ENCODE measurements at places on chromosomes 13 and 19.

DNA sequence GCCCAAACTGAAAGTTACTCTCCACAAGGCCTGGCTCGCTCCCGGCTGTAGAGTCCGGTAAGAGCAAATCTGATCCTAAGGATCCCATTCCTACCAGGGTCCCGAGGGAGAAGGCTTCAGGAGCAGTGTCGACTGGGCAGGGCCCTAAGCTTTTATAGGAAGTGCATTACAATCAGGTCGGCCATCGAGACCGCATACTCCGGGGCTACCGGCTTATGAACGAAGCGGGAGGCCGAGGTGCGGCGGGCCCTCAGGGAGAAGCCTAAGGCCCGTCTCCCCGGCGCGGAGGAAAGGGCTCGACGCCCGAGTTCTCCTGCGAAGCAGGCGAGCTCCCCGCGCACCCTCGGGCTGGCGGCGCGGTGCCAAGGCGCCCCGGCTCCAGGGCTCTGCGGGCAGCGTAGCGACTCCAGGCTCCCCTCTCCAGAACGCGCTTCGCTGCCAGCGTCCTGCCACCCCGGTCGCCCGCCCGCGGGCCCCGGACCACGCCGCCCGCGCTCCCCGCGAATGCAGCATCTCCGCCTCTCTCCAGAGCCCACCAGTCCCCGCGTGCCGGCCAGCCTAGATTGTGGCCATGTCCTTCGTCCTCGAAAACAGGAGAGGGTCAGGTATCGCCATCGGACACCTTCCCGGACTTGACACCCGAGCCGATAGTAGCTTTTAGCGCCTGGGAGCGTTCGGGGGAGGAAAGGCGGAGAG lies 1.4 kb downstream of the EFNB2 start:
- no peak for DNase-seq

DNA sequence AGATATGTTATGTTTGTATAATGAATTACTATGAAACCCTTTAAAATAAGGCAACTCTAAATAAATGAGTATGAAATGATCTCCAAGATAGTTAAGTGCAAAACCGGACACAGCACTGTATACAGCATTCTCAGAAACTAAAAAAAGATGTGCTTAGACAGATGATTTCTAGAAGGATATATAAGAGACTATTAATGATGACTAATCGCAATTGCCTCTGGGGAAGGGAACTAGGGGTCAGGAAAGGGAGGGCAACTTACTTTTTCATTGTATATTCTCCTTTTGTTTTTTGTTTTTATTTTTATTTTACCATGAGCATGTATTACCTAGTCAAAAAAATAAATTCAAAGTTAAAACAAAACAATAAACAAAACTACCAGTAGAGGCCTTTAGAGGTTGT lies 12.8 kb downstream of the PEG3 start:
- no peak for DNase-seq

GRCh38 chr19:17200408-17201079 lies 14.6 kb upstream of the USE1 start:
- DNase-seq, result no peak

GRCh38 chr13:97000295-97000925 lies 6.1 kb upstream of the OXGR1 start:
- DNase-seq, result no peak

DNA sequence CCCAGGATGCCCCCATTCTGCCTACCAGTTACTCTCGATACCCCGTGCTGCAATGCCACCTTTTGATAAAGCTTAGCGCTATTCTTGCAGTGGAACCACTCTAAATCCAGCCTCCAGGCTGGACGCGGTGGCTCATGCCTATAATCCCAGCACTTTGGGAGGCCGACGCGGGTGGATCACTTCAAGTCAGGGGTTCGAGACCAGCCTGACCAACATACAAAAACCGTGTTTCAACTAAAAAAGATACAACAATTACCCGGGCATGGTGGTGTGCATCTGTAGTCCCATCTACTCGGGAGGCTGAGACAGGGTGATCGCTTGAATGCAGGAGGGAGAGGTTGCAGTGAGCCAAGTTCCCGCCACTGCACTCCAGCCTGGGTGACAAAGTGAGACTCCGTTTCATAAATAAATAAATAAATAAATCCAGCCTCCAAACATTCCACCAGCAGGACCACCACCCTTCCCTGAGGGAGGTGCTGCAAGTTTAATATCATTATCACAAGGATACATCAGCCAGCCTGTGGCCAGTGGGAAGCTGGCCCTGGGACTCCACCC lies 27.7 kb downstream of the CYP2B6 start:
- DNase-seq, result no peak

GRCh38 chr19:7740682-7741054 lies 6.7 kb downstream of the CD209 start:
- no peak for DNase-seq

- no peak for DNase-seq
Measured at GRCh38 chr13:78404846-78405360, 198.4 kb downstream of the POU4F1 start.
